ENCODE measurements at places on chromosomes 2 and 18.

DNA sequence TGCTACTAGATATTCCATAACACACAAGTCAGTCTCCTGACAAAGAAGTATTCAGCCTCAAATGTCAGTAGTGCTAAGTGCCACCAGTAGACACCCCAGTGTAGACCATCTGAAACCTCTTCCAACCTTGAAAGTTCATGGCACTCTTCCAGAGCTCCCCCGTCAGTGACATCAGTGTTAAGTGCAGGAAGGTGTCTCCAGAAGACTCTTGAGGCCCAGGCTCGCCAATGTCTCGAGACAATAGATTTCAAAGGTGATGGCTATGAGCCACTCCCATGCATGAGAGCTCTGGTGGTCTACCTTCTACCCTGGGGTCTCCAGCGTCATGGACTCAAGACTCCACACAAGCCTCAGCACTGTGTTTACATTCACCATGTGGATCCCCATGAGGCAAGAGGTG lies 183.8 kb downstream of the SMAD2 start:
- DNase-seq, result no peak

DNA sequence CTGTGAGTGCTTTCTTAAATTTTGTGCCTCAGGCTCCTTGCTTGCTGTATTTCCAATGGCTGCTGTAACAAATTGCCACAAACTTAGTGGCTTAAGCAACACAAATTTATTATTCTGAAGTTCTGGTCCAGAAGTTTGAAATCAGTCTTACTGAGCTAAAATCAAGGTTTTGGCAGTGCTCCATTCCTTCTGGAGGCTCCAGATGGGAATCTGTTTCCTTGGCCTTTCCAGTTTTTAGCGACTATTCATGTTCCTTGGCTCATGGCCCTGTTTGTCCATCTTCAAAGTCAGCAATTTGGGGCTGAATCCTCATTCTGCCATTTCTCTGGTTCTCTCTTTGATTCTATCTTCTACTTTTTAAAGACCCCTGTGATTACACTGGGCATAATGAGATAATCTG lies 31.8 kb downstream of the STRADB start:
- DNase-seq, result no peak

DNA sequence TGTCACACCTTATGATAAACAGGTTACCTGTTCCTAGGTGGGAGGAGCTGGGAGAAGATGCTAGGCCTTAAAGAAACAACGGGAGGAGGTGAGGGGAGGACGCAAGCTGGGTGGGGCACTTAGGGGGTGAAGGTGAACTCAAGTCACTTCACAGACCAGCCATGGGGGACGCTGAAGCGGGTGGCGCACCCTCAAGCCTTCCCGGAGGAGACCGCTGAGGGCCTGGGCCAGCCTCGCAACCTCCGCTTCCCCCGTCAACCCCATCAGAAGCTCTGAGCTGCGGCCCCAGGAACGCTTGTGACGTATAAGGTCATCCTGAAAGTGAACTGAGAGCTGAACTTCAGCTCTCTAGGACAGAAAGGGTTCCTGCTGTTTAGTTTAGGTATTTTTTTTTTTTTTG lies 133.5 kb downstream of the MBP start:
- DNase-seq, result no peak

DNA sequence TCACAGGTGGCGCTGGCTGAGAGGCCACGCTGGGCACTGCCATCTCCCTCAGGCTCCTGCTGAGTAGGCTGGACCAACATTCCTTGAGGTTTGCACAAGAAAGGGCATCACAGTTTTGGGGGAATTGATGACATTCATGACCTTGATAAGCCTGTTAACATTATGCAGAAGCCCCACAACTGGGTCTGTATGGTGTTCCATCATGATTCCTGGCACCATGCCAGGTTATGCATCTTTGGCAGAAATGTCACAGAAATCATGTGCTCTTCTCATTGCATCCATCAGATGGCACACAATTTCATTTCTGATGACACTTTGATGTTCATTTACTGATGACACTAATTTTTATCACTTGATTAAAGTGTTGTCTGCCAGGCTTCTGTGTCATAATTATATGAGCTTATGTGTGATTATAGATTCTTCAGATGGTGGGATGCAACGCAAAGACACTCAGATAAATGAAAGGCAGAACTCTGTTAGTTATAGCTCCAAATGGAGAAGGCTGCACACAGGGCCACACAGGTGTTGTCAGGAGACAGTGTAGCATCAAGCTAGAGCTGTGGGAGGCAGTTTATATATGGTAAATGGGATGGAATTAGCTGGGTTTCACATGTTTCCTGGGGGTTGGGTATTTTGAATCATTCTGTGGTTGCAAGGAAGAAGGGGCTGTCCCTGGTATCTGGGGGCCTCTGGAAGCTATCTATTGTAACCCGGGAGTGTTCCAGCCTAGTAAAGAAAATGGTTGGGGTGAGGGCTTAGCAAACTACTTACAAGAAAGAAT lies 191.3 kb downstream of the SLC39A10 start:
- DNase-seq, result no peak

GRCh38 chr2:217698691-217699090 lies 304.1 kb downstream of the TNS1 start:
- no peak for DNase-seq

DNA sequence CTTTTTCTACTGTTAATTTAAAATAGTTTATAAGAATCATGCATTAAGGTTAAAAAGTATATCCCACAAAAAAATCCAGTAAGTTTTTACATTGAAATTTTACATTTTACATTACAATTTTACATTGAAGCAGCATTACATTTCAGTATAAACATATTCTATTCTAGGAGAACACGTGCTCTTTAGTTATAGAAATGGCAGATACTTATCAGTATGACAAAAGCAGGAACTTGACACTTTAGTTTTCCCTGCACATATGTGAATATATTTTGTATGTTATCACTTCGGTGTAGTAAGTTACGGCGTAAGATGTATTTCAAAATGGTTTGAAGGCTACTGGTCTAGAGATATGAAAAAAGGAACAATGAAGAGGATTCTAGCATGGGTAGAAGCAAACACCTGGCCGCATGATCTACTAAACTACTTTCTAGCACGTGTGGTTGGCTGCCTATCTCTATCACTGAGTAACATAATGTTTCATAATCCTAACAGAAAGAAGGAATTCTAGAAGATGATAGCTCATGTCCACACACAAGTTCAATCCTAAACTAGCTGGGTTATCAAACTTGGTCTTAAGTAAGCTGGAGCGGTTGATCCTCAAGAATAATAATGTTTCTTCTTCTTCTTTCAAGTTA lies 5.4 kb downstream of the IMMT start:
- DNase-seq, result peak; percentile 85

DNA sequence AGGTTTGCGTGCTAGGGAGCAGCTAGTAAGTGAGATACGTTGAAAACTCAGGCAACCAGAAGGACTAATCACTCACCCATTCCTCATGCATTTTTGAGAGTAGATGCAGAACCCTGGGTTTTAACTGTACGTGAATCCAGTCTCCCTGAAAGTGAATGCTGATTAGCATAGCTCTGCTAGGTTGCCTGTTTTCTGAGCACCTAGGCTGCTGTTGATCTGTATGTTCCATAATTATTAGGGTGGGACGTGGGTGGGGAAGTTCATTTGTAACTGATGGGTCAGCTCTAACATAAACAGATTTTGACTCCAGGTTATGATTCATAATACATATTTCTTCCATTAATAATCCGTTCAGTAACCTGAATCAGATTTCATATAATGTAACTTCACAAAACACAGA lies 379.0 kb upstream of the FANCL start:
- DNase-seq, result no peak

- DNase-seq, result no peak
These were observed 332.1 kb upstream of the ETAA1 start for GRCh38 chr2:67065046-67065445.

- DNase-seq, result no peak
These were observed 25.6 kb downstream of the HADHB start for GRCh38 chr2:26270373-26270772.

DNA sequence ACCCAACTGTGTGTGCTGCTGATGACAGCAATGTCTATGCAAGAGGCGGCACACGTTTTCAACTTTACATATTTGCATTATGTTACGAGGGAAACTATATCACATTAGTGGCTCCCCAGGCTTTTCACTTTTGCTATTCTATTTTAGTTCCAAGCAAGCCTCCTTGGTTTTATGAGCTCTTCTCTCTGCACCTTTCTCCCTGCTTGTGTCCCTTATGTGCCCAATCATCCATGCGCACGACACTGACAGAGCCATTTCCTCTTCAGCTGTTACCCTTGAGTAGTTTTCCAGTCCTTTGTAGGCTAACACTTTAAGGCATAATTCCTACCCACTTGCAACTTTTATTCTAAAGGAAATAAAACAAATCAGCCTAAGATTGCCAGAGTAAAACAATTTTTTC lies 154.3 kb downstream of the TCF4 start:
- no peak for DNase-seq

All from GF-D8 (cell line).